Thyroid gland (tissue), 4 donors: ENCODE measurements at places on chromosomes 5 and 9. TPM values are rescaled to one million over a fixed set of nuclear protein-coding genes. Genes with fewer than 3 reads are reported as not detected.
A peak's percentile ranks its signal among the peaks of the same experiment; 100 is the strongest.

DNA sequence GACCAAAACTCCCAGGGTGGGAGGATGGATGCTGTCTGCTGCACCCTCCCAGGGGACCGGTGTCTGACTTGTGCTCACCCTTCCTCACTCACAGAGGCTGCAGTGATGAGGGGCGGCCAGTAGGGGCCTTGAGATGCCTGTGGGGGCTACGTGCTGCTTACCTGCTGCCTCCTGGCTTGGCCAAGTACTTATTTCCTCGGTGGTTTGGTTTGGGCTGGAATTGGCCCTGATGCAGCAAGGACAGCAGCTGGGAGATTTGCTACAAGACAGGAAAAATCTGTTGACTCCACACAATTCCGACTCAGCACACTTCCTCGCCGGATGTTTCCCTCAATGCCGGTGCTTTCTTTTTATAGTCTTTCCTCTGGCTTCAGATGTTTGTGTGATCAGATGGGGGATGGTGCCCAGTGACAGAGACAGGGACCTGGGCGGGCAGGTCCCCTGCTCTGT, 6.6 kb downstream of the PCDH12 start:
- peaks cover 5% of the 10 kb centered on the region for H3K4me1 ChIP-seq
- no peaks in the 10 kb centered on the region for H3K27me3 ChIP-seq
- H3K27ac ChIP-seq, result peak overlapping the region; percentile 5
- no peaks in the 10 kb centered on the region for H3K36me3 ChIP-seq
- DNase-seq, result no peak

BTNL3 gene
- not detected for total RNA-seq

AMBP gene
- 4.2 TPM for total RNA-seq

GRCh38 chr5:82663225-82663624, 385.1 kb upstream of the RPS23 start:
- H3K4me3 ChIP-seq, result no peak overlapping the region
- peaks cover 3% of the 10 kb centered on the region for H3K4me1 ChIP-seq
- no peak overlapping the region for H3K27ac ChIP-seq
- no peak for DNase-seq
- H3K36me3 ChIP-seq, result no peaks in the 10 kb centered on the region

DNA sequence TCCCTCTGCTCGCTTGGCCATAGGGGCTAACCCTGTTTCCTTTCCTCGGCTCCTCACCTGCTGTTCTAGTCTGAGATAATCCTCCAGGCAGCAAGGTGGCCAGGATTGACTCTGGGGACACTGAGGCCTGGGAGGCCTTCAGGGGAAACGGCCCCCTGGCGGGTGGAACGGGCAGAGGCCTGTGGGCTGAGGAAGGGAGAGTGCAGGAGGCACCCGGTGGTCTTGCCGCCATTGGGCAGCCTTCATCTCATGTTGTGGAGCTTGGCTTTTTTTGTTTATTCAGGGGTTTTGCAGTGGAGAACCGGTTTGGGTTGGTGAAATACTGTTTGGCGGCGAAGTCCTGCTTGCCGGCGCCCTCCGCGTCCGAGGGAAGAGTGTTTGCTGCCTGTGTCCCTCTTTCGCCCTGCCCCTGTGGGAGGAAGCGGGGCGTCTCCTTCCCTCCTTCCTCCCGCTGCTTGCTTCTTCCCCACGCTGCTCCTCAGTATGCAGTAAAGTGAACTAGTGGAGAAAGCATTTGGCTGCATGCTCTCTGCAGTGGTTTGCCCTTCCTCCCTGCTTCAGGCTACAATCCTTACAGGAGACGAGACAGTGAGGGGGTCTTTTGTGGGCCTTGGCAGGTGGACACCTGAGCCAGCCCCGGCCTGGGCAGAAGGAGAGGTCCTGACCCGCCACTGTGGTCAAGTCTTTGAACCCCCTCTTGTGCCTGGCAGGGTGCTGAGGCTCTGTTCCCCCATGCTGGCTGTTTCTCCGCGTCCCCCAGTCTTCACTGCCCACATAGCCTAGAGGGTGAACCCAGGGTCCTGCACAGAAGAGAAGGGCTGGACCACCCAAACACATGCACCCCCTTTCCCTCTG, 30.8 kb upstream of the PRDM12 start:
- H3K4me1 ChIP-seq, result no peaks in the 10 kb centered on the region
- H3K27me3 ChIP-seq, result no peaks in the 10 kb centered on the region
- peaks cover 80% of the 10 kb centered on the region for H3K36me3 ChIP-seq
- DNase-seq, result no peak
- no peak overlapping the region for H3K4me3 ChIP-seq

DNA sequence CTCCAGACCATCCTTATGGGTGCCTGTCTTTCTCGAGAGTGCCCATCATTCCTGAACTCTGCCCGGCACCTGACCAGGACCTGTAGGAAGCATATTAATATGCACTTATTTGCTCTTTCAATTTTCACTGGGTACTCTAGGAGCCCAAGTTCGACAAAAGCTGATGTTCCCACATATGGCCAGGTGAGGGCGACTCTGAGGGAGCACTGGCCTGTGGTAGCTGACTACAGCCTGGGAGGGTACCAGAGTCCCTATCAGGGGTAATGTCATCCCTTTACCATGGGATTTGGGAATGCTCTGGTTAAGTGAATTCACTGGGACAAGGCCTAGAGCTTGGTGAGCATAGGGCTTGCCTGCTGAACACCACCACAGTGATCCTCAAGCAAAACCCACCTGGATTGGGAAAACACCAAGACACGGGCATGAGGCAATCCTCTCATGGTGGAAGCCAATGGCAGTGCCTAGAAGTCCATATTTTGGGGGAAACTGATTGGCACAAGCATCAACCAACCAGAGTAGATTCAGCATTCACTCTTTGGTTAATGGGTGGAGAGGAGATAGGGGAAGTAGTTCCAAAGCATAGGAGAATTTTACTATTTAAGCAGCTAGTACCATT, 112.2 kb downstream of the MTX3 start:
- DNase-seq, result no peak
- no peaks in the 10 kb centered on the region for H3K27me3 ChIP-seq
- peaks cover 6% of the 10 kb centered on the region for H3K4me1 ChIP-seq
- H3K27ac ChIP-seq, result no peak overlapping the region

DNA sequence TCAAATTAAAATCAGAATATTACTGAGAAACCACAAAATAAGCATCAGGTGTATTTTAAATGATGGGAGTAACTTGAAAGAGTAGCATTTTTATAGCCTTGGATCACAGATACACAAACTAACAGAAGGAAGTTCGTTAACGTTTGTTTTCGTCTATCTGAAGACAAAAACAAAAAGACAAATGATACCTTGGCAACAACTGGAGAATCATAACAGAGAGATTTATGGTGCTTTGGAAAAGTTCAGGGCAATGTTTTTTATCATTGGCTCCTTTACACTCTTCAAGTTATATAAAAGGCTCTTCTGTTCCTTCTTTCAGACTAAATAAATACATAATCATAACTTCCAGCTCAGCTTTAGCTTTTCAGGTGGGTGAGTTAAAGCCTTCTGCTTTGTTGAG, 128.1 kb upstream of the VLDLR start:
- no peaks in the 10 kb centered on the region for H3K27me3 ChIP-seq
- DNase-seq, result no peak
- peaks cover 37% of the 10 kb centered on the region for H3K4me1 ChIP-seq

- peaks cover 9% of the 10 kb centered on the region for H3K4me1 ChIP-seq
- H3K36me3 ChIP-seq, result no peaks in the 10 kb centered on the region
- H3K27ac ChIP-seq, result no peak overlapping the region
- H3K27me3 ChIP-seq, result no peaks in the 10 kb centered on the region
- DNase-seq, result no peak
- no peak overlapping the region for H3K4me3 ChIP-seq
Measured at GRCh38 chr9:27485158-27485557, 38.9 kb upstream of the IFNK start.

GRCh38 chr9:20376731-20377375, 245.4 kb downstream of the MLLT3 start:
- no peaks in the 10 kb centered on the region for H3K36me3 ChIP-seq
- no peak overlapping the region for H3K4me3 ChIP-seq
- peaks cover 9% of the 10 kb centered on the region for H3K4me1 ChIP-seq
- peak overlapping the region; percentile 19 for H3K27ac ChIP-seq

DCAF12 gene
- total RNA-seq, result 31.5 TPM

DNA sequence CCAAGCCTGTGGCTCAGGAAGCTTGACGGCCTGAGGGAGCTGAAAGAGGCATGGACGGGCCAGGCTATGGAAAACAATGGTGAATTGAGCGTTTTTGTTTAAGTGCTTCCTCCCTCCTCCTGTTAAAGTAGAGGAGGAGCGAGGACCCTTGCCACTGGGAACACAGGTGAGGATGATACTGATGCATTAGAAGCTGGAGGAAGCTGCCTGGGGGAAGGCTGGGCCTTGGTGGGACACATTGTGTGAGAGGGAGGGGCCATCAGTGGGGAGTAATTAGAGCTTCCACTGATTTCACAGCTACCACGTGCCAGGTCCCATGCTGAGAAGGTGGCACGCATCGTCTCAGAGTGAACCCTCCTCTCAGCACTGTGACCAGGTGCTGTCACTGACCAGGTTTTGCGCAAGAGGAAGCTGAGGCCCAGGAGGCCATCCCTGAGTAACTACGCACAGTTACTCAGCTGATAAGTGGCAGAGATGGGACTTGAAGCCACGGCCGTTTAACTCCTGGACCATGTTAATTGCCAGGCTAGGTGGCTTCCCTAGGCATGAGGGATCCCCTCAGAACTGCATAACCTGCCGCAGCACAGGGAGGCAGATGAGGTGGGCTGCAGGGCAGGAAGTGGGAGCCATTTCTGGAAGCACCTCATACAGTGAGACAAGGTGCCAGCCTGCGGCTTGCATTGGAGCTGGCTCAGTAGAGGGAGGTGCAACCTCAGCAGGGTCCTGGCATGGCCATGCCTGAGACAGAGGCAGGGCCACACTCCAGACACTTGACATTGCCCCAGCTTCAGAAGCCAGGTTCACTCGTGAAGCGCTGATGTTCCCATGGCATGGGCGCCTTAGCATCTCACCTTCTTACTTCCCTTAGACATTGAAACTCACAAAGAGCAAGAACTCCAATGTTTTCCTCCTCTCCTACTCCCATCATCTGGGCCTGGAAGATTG, 195.3 kb upstream of the MVB12B start:
- DNase-seq, result no peak
- no peak overlapping the region for H3K27ac ChIP-seq
- H3K27me3 ChIP-seq, result no peaks in the 10 kb centered on the region
- H3K4me3 ChIP-seq, result no peak overlapping the region

DNA sequence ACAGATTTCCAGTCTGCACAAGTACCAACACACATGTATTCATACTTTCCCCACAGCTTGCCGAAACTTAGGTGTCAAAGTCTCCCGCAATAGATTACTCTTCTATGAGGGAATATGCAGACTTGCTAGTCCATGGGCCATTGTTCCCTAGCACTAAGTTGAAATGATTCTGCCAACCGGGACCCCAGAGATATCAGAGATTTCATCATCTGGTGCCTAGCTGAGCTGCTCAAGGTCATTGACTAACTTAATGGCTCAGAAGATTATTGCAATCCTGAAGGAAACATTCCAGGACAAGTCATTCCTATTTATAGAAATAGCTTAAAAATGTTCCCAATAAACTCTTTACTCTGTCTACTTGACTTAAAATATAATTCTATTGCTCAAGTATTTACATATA, 202.6 kb downstream of the PIK3R1 start:
- H3K27ac ChIP-seq, result no peak overlapping the region
- H3K36me3 ChIP-seq, result no peaks in the 10 kb centered on the region
- peaks cover 34% of the 10 kb centered on the region for H3K4me1 ChIP-seq

- DNase-seq, result peak; percentile 56
- no peaks in the 10 kb centered on the region for H3K36me3 ChIP-seq
- H3K4me1 ChIP-seq, result peaks cover 3% of the 10 kb centered on the region
- H3K27ac ChIP-seq, result peak overlapping the region; percentile 92
- peak overlapping the region; percentile 83 for H3K4me3 ChIP-seq
Measured at GRCh38 chr9:76394960-76395252, 680 bp upstream of the RFK start.
